ENCODE measurements at places on chromosomes 6 and 20.

- DNase-seq, result no peak
Observed at GRCh38 chr20:62503401-62504178, 27.8 kb upstream of the GATA5 start.

DNA sequence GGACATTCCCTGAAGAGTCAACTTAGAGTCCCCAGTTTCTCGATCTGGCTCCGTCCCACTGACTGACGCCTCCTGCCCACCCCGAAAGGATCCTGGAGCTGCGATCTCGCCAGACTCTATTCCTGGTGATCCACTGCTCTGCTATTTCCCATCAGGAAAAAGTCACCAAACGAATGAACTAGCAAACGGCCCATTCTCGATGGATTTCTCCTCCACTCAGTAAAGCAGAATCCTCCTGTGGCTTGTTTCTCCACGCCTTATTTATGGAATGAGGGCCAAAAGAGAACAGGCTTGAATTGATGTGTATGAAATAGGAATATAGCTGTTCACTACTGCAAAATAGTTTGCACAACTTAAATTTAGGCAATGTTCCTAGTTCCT lies 5.4 kb downstream of the NKX2-4 start:
- DNase-seq, result no peak

DNA sequence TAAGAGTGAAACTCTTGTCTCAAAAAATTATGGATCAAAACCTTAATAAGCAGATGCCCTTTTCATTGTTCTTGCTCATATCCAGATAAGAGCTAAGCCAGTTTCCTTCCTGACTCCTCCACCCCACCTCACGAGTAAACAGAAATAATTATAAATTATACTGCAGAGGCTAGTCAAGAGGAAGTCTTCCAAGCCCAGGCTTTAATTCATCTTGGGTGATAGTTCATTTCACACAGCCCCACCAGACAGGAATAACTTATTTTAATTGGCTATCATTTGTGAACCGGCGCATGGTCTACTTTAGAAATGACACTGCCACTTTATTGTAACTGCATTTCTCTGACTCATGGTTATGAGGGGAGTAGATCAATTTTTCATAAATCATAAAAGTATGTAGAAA lies 102.0 kb downstream of the BTBD3 start:
- DNase-seq, result no peak

DNA sequence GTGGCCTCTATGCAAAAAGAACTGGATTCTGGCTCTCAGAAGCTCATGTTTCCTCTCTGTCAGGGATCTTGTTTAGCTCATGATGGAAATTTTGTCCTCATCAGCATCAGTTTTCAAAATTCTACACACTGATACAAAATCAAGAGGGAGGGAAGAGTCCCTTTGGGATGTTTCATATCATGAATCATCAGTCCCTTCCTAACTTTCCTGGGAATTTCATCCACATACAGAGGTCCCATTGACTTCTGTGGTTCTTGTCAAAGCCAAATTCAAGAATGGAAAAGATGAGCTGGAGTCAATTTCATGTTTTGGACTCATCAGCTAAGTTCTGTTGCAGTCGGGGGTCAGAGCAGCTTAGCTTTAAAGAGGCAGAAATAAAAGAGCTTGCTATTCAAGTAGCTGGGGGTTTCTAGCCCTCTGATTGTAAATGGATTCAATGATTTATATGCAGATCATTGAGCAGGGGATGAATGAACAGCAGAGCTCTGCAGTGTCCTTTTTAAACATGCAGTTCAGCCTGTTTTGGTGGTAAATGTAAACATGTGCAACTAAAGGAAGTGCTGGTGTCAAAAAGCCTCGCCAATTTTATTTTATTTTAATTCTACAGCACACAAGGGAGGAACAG lies 21.3 kb upstream of the TMEM14A start:
- no peak for DNase-seq

GRCh38 chr6:124962639-124963415 lies 590 bp downstream of the RNF217 start:
- no peak for DNase-seq

- DNase-seq, result no peak
Observed at GRCh38 chr6:70790483-70791224, 123.0 kb downstream of the SMAP1 start.

DNA sequence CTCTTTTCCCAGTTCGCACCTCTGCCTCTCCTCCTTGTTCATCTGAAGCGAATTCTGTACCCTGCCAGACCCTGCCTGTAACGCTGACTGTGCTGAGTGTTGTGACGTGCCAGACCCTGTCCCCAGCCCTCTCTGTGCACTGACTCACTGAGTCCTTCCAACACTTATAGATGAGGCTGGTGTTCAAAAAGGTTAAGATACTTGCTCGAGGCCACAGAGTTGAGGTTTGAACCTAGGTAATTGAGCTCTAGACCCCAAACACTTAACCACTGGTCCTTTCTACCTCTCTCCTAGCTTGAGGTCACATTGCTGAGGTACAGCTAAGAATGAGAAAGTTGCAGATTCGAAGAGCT lies 45.7 kb upstream of the NEDD9 start:
- DNase-seq, result no peak

GRCh38 chr20:10288954-10289646 lies 70.5 kb downstream of the SNAP25 start:
- DNase-seq, result no peak

DNA sequence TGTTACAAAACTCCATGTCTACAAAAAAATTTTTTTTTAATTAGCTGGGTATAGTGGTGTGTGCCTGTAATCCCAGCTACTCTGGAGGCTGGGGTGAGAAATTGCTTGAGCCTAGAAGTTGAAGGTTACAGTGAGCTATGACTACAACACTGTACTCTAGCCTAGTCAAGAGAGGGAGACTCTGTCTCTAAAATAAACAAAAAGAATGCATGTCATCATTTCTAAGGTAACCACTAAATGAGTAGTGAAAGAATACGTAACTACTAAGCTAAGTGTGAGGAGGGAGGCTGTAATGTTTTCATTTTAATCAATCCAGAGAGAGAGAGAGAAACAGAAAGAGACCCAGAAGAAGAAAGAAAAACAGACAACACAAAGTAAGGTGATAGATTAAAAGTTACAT lies 9.9 kb downstream of the SYCP2 start:
- DNase-seq, result no peak

- no peak for DNase-seq
Observed at GRCh38 chr6:149563928-149564325, 2.2 kb upstream of the GINM1 start.

DNA sequence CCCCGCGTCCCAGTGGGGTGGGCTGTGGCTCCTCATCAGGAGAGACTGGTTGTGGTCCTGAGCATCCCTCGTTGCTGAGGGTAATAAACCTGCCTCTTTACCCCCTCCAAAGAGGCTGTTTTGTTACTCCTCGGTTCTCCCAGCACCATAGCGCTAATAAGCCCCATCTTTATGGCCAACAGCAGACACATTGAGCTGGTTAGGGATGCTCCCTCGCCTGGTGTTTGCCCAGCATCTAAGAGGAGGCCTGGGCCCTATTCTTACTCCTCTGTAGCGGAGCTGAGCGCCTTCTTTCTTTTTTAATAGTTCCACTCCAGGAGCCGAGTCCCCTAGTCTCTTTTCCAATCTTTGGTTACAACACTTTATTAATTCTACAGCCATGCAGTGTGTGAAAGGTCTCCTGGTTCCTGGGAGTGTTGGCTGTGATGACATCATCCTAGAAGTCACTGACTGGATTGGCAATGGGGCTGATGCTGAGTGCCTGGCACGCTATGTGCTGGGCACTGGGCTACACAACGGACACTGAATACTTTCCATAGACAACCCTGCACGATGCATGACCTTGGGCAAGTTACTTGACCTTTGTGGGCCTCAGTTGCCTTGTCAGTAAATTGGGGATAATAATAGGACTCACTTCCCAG lies 50.6 kb upstream of the CCDC167 start:
- DNase-seq, result peak; percentile 4

DNA sequence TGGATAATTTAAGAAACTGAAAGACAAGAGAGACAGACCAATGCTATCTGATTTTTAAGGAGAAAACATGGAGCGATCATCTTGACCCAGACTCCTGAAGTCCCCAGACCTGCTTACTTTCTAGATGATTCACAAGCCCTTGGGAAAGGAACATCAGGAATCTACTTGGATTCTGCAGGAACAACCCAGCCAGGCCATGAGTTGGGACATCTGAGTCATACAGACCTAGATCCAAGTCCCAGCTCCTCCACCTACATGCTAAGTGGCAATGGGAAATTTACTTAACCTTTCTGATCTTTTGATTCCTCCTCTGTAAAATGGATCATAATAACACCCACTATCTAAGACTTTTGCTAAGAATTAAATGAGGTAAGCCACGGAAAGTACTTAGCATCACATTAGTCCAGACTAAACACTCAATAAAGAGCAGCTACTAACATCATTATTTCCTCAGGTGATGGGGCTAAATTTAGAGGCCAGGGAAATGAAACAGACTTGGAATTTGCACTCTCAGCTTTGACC lies 61.0 kb upstream of the MAFB start:
- DNase-seq, result no peak

DNA sequence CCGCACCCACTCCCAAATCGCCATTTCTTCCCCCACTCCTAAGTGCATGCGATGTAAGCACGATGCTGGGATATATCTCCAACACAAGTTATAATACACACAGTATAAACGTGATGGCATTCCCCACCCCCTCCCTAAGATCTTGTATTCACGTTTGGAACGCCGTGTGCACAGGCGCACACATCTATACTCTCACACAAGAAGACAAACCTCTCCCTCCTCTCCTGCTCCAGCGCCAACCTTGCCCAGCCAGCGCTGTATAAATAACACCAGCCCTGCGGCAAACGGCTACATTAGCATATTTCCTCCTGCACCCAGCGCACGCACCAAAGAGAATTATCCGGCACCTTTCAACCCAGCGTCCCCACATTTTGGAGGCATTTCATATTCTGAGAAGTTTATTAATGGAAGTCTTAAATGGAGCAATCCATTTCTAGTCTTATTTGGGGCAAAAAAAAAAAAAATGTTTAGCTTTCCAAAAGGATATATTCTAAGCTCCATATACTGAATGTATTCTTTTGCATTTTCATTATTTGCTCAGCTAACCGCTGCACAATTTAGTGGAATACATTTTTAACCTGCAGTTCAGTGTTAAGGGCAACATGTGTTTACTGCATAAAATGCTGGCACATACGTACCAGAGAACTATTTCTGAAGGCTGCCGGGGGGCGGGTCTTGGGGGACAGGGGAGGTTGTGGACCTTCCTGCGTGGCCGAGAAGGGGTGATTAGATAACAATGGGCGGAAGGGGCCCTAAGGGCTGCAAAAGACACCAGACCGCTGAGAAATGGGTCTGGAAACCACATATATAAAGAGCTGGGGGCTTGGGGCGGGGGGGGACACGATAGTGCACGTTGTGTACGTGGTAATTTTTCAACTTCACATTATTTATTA lies 1.1 kb upstream of the SLC22A23 start:
- no peak for DNase-seq

GRCh38 chr20:38243709-38244020 lies 16.9 kb downstream of the KIAA1755 start:
- DNase-seq, result no peak

- no peak for DNase-seq
Observed at GRCh38 chr20:17369506-17369905, 142.7 kb downstream of the PCSK2 start.

- no peak for DNase-seq
Observed at GRCh38 chr6:100553243-100553642, 88.5 kb upstream of the SIM1 start.

DNA sequence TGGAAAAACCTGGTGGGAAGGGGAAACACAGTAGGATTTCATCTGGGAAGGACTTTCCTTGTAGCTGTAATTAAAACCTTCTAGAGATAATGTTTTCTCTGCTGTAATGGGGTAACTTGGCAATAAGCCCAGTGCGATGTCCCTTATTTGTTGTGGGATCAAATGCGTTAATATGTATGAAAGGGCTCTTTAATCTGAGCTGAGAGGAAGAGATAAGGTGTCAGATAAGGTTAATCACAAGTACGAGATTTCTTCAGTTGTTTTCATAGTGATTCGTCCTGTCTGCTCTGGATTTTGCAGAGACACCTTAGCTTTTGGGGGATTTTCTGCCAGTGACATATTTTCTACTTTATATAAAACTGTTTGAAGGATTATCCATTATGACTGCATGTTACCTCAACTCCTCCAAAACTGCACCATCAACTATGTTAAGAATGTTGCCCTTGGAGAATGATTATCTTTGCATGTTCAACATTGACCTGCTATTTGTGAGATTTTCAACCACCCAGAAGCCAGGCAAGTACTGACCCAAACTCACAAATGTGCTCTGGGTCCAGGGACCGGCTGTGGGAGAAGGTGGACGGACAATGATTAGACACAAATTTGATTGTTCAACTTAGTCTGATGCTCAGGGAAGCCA lies 21.2 kb upstream of the ELOVL5 start:
- no peak for DNase-seq

Data from RKO (cell line).